ENCODE measurements at places on chromosomes 3 and 15.

DNA sequence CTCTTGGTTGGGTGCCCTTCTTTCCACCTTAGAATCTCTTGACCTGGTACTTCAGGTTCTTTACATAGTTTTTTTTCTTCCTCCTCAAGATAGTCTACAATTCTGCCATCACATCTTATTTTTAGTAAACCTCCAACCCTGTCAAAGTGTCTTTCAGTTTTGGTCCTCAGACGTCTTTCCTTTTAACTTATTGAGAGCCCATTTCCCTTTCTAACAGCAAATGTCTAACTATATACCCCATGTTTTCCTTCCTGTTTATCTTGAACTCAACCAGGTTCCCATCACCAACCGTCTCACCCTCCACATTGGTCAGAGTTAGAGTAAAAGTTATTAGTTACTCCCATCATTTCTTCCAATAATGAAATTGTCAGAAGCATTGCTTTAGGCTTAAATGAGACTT, 10.4 kb downstream of the KBTBD12 start:
- no peak for DNase-seq

- DNase-seq: no peak
These were observed 3.8 kb downstream of the CSRNP1 start for GRCh38 chr3:39149498-39150147.

DNA sequence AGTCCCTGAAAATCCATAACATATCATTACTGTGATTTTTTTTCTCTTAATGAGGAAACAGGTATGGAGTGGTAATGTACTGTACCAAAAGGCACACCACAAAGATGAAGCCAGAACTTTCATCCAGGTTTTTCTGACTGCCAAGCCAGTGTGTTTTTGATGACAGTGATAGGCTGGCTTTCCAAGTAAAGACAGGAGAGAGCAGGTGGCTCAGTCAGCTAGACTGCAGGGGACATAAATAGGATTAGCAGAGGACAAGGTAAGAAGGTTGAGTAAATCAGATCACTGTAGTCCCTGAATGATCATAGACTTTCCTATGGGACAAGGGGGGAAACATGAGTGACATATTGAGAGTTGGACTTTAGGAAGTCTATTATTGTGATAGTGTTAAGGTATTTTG, 127.9 kb downstream of the GADL1 start:
- no peak for DNase-seq

DNA sequence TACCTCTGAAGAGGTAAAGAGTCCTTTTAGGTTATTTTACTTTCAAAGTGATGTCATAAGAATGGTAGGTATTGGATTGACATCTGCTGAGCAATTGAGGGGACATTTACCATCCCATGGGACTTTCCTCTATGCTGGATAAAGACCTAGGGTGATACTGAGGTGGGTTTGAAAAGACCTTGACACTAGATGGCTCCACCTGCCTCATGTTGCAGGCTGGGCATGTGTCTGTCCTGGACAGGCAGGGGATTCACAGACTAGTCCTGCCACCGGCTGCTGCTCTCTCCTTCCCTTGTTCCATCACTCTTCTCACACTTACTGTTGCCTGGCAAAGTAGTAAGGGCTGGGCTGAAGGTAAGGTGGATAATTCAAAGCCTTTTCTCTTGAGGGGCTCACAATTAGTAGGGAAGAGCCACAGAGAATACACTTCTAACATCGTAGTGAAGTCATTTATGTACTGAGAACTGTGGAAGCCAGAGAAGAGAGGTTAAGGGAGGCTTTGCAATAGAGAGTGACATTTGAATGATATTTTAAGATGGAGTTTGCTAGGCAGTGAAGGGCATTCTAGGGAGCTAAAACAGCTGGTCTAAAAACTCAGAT, 27.7 kb downstream of the TRAK1 start:
- DNase-seq: no peak

DNA sequence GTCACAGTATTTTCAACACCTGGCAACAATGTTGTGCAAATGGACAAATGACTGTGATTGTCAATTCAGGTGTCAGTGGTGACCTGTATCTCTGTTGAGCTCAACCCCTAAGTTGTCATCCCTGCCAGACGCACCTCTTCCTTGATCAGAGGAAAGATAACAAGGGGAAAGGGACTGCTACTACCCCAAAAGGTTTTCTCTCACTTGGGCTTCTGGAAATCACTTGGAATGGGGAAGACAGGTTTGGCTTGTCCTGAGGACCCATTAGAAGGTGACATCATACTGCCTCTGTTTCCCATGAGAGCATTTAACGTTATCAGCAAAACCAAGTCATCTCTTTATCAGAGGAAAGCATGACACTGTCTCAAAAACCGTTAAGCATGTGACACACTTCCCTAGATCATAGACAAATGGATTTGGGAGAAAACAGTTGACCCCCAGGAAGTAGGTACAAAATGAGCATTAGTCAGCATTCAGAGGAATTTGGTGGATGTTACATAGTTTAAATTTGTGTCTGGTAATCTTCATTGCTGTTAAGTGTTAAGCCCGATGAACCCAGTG, 769.5 kb downstream of the GRM7 start:
- DNase-seq: no peak

DNA sequence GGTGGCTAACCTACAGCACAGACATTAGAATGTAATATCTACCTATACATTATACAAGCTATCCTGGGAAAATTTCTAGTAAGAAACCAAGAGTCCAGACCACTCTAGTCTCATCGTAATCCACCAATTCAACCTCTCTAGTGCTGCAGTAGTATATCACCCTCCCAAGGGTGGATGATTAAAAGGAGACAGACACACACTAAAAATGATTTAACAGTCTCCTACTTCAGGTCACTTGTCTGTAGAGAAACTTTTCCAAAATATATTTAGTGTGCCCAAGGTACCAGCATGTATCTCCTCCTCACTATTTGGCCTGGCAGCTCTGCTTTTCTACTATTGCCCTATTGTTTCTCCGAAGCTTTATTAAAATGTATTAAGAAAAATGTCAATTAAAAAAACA, 45.0 kb downstream of the ZBTB20 start:
- no peak for DNase-seq

DNA sequence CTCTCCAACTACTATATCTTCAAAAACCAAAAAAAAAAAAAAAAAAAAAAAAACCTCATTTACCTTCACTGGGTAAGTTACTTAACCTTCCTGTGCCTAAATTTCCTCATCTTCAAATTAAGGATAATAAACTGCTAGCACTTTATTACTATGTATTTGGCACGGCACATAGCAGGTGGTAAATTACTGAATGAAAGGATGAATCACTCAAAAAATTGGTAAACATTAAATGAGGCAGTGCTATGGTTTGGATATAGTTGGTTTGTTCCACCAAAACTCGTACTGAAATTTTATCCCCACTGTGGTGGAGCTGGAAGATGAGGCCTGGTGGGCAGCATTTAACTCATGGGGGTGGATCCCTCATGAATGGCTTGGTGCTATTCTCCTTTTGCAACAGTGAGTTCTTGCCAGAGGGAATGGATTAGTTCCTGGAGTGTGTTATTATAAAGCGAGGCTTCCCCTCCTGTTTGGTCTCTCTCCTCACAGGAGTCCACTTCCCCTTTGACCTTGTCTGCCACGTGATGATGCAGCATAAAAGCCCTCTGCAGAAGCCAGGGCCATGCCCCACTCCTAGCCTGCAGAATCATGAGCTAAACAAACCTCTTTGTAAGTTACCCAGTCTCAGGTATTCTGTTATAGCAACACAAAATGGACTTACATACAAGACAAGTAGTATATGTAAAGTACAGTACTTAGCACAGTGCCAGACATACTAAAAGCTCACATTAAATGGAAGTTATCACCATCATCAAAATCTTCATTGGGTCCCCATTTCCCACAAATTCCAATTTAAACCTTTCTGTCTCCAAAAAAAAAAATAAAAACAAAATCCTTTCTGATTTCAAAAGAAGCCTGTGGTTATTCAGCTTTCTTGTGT, 20.6 kb downstream of the DCUN1D1 start:
- no peak for DNase-seq

- no peak for DNase-seq
These were observed 295.3 kb upstream of the SLITRK3 start for GRCh38 chr3:165491487-165491886.

DNA sequence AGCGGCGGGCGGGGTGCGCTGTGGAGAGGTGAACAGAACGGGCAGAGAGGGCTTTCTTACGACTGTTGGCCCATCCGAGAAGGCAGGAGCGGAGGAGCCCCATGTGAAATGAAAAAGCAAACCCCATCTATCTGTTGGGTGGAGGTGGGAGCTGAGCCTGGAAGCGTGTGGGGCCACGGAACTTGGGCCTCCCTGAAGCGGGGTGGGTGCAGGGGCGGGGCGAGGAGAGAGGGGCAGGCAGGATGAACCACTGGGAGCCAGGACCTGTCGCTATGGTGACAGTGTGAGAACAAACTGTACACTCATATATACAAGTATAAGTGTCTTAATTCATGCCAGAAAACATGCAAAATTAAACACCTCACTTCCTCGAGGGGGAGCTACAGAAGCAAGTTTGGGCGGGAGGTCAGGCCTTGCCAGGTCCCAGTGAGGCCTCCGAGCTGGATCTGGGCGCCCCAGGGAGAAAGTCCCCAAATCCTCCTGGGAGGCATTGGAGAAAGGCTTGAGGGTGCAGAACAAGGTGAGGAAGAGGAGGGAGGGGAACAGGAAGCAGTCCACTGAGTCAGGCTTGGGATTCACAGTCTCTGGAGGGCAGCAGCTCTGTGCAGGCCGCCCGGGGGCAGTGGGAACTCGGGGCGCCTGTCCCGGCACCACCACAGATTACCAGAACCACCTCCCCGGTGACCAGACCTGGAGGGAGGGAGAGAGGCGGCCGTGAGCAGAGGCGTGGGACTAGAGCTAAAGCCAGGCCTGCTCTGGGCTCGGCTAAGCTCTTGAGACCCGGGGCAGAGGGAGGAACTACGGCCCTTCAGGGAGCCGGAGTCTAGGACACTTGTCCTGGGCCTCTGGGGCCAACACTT, 34.8 kb downstream of the RBPMS2 start:
- DNase-seq: peak; percentile 18

- no peak for DNase-seq
These were observed 128.3 kb upstream of the SAMMSON start for GRCh38 chr3:69871251-69871650.

DNA sequence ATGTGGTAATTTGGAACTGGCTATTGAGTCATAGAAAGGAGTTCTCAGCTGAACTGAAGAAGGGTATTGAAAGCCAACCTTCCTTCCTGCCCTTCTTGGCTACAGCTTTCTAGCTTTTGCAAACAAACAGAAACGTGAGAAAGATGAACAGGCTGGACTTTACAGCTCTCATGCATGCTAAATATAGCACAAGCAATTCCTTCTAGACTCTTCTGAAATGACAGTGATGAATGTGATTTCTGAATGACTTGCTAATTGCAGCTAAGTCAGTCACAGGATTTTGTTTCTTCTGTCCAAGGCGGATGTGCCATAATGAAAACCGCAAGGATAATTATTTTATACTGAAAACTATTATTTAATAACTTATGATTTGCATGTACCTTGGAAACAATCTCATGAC, 36.3 kb downstream of the BCHE start:
- no peak for DNase-seq

- no peak for DNase-seq
These were observed 174.3 kb upstream of the BCL6 start for GRCh38 chr3:187919544-187919943.

DNA sequence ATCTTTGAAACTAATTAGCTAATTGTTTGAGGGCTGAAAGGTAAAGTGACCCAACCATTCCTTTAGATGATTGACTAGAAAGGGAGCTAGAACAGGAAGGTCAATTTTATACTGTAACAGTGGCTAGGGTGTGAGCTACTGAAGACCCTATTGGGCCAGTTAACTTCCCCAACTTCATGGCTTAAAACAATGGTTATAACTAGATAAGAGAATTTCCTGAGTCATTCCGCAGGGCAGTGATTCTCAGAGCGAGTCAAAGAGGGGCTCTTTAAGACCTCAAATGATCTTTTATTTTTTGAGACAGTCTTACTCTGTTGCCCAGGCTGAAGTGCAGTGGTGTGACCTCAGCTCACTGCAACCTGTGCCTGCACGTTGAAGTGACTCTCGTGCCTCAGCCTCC, 33.7 kb upstream of the TTBK2 start:
- no peak for DNase-seq

DNA sequence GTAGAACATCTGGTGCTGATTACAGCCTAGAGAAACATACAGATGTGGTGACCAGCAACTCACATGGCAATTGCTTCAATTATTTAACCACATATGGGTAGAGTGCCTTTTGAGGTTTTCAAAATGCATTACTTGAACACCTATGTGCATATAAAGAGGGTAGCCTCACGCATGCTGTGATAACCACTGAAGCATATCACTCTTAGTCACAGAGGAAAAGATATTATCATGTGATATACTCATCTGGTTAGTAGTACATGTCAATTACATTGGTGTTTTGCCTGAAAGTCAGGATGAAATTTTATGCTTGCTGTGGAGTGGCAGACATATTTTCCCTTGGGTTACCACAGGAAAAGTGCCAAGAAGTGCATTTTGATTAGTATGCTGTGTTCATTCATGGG, 459.3 kb upstream of the AGTR1 start:
- no peak for DNase-seq

GRCh38 chr3:144866476-144866875, 894.9 kb downstream of the DIPK2A start:
- DNase-seq: no peak

DNA sequence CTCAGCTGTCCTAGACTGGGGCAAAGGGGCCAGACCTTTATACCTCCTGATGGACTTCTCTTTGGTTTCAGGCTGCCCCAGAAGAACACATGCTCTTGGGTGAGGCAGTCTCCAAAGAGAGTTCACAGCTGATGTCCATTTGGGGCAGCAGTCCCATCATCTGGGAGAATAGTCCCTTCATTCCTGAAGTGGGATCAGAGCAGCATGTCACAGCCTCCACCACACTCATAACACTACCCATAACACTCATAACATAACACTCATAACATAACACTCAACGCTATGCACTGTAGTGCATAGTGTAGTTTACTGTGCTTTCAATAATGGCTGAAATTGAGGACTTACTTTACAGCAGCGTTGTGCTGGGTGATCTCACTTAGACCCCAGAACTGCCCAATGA, 36.7 kb upstream of the PLCL2 start:
- no peak for DNase-seq

- DNase-seq: no peak
These were observed 71.5 kb downstream of the RGMA start for GRCh38 chr15:93017526-93017925.

- DNase-seq: peak; percentile 25
These were observed 60.7 kb upstream of the CMTM8 start for GRCh38 chr3:32177702-32178198.

DNA sequence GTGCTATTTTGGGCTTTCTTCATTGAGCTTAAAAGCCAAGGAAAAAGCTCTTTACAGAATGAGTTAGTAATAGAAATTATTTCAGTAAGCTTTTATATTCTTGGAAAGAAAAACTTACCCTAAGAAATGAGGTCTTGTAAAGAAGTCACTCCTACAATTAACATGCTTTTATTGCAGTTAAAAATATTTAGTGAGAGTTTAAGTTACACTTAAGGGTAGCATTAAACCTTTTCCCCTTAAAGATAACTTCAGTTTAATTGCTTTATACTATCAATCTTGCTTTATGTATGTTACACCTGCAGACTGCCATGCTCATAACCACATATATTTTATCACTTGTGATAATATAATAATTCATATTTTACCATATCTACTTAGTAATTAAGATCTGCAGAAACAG, 426.2 kb downstream of the PLCL2 start:
- no peak for DNase-seq

Measured in NCI-H1694 treated with DMSO at 0.1 percent for 48 hours (cell line).